CD4-positive, alpha-beta T cell treated with Interleukin-6 at 100 ng/mL for 8 hours (primary cell): ENCODE measurements at places on chromosomes 16 and 17.

GRCh38 chr16:88983771-88984687 is 7.0 kb upstream of the CBFA2T3 start:
- no peak for DNase-seq

GRCh38 chr17:34236281-34236892 is 18.7 kb upstream of the CCL2 start:
- no peak for DNase-seq

GRCh38 chr17:21368545-21369246 is 7.5 kb upstream of the KCNJ12 start:
- DNase-seq, result no peak

- DNase-seq, result no peak
These were observed 6.2 kb upstream of the EVI2A start for GRCh38 chr17:31327534-31328159.

GRCh38 chr17:56471696-56472095 is 121.8 kb upstream of the NOG start:
- DNase-seq, result no peak
